ENCODE measurements at places on chromosomes 11 and 22. TPM values are rescaled to one million over a fixed set of nuclear protein-coding genes. Genes with fewer than 3 reads are reported as not detected.

- DNase-seq = no peak
These were observed 2.1 kb downstream of the APOBEC3B start for GRCh38 chr22:38984224-38984623.

SPTBN2 gene
- 19.5 TPM for total RNA-seq

GRCh38 chr11:95154514-95154913 is 64.9 kb downstream of the ENDOD1 start:
- DNase-seq = peak; percentile 80

GRCh38 chr11:133070021-133070713 is 462.1 kb downstream of the OPCML start:
- no peak for DNase-seq

CTSF gene
- total RNA-seq = 35.2 TPM

GRCh38 chr11:130383344-130384211 is 44.8 kb downstream of the ADAMTS8 start:
- DNase-seq = no peak

DNA sequence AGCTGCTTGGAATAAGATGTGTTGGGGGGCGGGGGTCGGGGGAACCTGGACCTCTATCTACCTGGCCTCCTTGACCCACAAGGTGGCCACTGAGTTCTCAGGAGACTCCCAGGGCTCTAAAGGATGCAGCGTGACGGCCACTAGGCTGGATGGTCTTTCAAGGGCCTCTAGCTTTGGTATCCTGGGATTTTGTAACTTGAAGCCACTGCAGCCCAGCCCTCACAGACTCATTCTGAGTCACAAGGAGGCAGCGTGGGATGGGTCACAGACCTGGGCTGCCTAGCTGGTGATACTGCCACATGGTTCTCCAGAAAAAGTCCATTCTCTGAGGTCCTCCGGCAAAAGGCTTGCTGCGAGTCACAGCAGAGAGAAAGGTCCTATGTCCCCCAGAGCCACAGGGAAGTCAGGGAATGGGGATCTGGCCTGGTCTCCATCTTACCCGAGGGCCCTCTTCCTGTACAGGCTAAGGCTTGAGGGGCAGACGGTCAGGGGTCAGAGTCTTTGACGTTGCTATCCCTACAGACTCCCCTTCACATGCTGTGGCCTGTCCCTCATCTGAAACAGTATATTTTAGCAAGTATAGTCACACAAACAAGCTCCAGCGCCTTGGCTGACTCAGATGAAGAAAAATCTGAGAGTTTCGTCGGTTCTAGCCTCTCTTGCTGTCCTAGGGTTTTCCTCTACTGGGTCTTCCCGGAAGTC is 52.4 kb downstream of the KCNC1 start:
- no peak for DNase-seq

ANO1 gene
- 1.2 TPM for total RNA-seq

DNA sequence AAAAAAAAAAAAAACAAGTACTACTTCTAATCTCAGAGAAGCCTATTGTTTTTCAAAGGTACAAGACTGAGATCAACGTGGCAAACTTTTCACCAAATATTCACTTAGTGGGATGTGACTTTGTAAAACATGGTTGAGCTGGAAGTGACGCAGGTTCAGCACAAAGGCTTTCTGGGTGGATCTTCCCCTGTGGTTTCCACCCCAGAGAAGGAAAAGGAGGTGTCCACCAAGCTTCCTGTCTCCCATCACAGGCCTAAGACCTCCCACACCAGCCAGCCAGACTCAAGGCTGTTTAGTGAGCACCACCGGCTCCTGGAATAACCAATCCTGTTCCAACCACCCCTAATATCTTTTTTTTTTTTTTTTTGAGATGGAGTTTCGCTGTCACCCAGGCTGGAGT is 5.7 kb downstream of the TMEM184B start:
- DNase-seq = no peak

- no peak for DNase-seq
These were observed 84.2 kb downstream of the BLID start for GRCh38 chr11:122031813-122032212.

BACE1-AS gene
- 2.4 TPM for total RNA-seq

DNA sequence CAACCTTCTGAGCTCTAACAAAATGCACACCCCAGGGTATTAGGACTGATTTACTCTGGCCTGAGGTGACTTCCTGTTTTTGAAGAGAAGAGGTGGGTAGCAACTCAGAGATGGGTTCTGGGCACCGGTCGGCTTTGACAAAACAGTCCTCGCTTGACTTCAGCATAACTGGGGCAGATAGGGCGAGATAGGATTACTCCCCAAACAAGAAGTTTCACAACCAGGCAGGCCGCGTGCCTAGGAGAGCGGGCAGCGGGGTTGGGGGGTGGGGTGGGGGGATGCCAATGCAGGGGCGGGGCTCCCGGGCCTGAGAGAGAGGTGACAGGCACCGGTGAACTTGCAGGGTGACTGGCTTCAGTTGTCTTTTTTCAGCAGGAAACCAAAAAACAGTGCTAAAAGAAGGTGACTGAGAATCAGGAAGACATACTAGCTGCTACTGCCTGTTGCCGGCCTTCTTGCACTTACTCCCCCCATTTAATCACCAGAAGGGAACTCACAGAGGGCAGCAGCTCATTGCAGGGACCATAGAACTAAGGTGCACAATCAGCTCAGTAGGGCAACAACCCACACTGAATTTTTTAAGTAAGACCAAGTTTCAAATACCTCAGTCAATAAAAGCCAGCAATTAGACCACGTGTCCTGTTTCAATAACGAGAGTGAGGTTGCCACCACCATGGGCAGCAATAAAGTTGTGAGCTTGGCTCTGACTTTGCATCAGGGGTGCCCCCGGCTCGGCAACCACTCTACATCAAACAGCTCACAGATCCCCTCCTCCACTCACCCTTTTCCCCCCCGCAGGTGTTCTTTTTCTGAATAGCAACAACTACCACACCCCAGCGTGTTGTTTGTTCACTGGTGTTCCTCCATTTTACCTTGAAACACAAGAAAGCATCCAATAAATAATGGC is 37.2 kb upstream of the ETS1 start:
- no peak for DNase-seq

OR8D1 gene
- total RNA-seq = not detected

GRCh38 chr11:69981119-69981784 is 96.9 kb upstream of the ANO1 start:
- no peak for DNase-seq

DNA sequence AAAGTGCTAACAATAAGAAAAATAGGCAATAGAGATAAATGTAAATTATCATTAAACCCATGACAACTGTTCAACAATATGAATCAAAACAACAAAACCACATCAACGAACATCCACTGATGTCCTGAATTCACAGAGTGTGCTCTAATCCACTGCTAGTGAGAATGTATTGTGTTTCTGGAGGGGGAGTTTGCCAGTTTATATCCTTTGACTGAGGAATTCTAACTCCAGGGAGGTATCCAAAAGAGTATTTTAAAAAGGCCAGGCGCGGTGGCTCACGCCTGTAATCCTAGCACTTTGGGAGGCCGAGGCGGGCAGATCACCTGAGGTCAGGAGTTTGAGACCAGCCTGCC is 1.7 kb upstream of the WEE1 start:
- DNase-seq = no peak

GRCh38 chr11:35035894-35036408 is 103.0 kb upstream of the CD44 start:
- peak; percentile 42 for DNase-seq

- no peak for DNase-seq
These were observed 61.8 kb downstream of the FBLN1 start for GRCh38 chr22:45564349-45565030.

GRCh38 chr11:67468056-67468455 is 995 bp downstream of the TMEM134 start:
- no peak for DNase-seq

GRCh38 chr22:30421695-30422480 is 3.7 kb upstream of the MTFP1 start:
- DNase-seq = no peak

DNA sequence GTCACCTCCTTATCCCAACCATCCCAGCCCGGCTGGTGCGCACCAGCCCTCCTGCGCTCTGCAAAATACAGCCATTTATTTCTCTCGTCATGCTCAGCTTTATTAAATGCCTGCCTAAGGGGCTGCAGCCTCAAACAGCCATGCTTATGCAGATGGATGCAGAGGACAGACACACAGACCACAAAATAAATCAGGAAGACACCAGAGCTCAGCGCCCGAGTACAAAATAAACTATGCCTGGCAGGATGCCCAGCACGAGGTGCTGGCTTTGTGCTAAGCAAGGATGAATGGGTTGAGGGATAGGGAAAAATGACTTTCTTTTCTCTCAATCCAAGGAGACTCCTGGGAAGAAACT is 70.5 kb downstream of the RPUSD4 start:
- DNase-seq = peak; percentile 28

- DNase-seq = peak; percentile 8
These were observed 130.4 kb downstream of the SLC1A2 start for GRCh38 chr11:35288817-35289541.

FXYD2 gene
- not detected for total RNA-seq

DNA sequence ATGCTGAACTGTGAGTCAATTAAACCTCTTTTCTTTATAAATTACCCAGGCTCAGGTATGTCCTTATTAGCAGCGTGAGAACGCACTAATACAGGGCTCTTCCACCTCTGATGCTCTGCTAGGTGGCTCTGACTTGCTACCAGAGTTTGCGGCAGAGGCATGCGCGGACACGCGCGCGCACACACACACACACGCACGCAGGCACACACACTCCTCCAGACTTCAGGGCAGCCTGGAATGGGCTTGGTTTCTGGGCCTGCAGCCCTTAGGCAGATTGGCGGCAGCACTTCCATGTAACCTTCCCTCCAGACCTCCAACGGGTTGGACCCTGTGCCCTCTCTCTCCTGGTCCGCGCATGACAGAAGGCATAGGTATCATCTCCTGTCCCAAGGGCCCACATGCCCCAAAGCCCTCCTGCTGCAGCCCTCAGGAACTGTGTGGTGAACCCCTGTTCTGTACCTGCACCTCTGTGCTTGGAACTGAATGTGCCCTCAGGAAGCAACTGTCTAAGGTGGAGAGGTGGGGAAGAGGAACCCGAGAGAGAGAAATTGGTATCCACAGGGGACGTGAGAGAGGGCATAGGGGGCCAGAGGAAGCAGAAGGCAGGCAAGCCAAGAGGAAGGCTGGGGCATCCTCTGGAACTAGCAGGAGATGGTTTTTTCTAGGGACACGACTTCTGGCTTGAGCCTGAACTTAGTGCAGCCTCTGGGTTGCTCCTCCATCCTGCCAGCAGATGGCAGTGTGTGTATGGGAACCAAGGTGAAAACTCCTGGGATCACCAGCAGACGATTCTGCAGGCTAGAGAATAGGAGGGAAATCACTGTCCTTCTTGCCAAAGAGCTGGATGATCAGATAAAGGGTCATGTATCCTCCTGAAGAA is 23.4 kb upstream of the RIC3 start:
- peak; percentile 80 for DNase-seq

GRCh38 chr11:129023968-129024676 is 81.5 kb upstream of the TP53AIP1 start:
- DNase-seq = no peak

TMEM109 gene
- 43.5 TPM for total RNA-seq

SCGB1D1 gene
- not detected for total RNA-seq

- DNase-seq = no peak
These were observed 590 bp downstream of the ATG13 start for GRCh38 chr11:46617972-46618314.
